AG09319 (cell line): ENCODE measurements at places on chromosomes 7 and 10.

DNA sequence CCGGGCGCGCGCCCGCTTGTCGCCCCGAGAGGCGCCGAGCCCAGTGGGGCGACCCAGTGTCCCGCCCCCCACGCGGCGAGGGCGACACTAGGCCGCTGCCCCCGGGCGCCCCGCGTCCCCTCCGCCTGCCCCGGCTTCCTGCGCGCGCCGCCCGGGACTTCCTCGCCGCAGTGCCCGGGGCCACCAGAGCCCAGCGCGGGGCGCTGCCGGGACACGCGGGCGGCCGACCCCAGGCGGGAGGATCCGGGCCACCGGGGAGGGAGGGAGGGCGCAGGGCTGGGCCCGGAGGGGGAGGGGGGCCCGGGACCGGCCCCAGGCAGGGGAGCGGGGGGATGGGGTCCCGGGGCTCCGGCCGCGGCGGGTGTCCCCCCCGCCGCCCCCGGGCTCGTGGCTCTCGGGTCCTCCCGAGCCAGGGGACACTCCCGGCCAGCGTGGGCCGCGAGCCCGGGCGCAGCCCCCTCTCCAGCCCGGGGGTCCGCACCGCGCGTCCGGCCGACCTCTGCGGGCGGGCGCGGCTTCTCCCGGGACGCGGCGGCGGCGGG lies 435 bp upstream of the PWWP2B start:
- DNase-seq = no peak

DNA sequence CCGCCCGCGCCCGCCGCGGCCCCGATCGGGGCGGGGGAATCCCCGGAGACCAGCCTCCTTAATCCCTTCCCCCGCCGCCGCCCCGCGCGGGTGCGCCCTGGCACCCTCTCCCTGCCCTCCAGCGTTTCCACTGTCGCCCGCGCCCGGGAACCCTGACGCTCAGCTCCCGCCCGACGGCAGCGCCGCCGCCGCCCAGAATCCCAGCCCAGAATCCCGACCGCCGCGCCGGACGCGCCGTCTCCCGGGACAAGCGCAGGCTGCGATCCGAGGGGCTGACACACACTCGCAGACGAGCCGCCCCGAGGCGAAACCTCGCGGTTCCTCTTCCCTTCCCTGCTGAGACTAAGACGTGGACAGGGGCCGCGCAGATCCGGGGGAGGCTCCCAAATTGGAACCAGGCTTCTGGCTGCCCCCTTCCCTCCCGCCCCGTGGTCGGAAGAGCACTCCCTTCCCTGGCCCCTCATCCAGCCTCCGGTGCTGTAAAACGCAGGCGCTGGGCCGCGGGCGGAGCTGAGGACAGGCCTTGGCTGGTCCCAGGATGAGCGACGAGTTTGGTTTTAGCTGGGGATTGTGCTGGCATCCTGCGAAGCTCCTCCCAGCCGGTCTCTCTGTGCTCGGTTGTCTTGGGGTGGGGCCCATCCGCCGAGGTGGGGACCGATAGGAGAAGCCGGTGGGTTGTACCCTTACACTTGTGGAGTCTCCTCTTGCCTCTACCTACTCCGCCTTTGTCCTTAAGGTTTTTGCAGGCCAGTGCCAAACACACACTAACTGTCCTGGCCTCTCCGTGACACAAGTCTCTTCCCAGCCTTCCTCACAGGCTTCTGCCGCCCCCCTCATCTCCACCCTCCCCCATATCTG lies 1.1 kb downstream of the MARVELD1 start:
- peak; percentile 61 for DNase-seq

GRCh38 chr7:137695942-137696341 lies 150.8 kb downstream of the DGKI start:
- no peak for DNase-seq

DNA sequence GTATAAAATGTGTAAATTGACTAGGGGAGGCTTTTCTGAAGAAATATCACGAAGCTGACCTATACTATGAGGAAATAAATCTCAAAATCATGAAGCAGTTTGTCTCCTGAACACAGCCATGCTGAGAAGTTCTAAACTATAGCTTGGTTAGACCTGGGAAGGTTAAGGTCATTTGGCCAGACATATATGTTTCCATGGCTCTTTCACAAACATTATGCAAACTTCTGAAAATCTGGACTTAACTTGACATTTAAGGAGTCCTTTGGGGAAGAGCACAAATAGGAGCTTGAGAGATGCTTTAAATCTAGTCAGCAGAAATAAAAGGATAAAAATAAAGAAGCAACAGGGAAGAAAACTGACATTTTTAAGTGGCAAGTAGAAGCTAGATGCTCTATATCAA lies 115.9 kb upstream of the MEOX2 start:
- no peak for DNase-seq

- no peak for DNase-seq
These were observed 164.2 kb downstream of the DGKI start for GRCh38 chr7:137682596-137682995.

DNA sequence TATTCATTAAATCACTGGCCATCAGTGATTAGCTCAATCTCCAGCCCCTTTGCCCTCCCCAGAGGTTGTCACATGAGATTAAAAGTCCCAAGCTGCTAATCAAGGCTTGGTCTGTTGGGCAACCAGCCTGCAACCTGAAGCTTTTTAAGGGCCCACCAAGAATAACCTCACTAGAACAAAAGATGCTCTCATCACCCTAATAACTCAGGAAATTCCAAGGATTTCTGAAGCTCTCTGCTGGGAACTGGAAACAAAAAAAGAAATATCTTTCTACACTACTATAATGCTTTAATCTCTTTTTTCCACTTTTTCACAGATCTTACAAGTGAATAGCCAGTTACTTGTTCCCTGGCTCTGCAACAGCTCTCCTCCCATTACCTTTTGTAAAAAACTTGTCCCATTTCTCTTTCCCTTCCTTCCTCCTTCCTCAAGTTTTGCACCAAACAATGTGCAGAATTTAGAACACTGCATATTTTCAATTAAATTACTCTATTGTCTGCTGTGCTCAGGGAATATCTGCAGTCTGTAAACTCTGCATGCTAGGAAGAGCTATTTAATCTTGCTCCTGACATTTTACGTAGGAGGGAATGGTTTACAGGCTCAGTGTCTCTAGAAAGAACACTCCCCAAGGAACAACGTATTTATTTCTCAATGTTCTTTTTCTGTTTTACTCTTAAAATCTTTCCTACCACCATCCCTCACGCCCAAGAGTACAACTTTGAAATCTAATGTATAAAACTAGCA lies 169.1 kb downstream of the IMMP2L start:
- DNase-seq = no peak

DNA sequence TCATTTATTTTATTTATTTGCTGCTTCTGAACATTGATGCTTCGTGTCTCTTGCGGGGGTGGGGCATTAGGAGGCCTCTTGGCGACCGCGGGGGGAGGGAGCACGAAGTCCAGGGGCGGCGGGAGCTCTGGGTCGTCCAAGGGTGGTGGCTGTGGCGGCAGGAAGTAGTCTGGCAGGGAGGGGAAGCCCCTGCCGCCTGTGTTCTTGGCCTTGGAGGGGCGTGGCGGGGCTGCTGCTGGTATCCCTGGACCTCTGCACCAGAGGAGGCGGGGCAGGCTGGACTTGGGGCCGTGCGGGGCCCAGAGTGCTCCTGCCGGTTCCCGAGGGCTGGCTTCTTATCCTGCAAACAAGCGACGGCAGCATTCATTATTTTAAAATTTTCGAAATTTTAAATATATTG lies 70.5 kb upstream of the ABI1 start:
- DNase-seq = no peak

DNA sequence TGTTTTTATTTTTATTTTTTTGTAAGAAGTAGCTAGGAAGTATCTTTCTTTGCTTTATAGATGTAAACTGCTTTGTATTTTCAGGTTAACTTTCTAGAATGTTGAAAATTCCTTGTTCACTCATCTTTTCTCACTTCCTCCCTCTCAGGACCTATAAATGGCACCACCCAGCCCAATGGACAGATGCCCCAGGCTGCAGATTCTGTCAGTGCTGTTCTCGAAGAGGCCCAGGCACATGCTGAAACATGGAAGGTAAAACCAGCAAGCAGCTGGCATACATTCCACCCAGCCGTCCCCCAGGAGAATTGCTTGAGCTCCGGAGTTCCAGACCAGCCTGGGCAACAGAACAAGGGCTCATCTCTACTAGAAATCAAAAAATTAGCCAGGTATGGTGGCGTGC lies 47.1 kb upstream of the PDSS1 start:
- DNase-seq = no peak

DNA sequence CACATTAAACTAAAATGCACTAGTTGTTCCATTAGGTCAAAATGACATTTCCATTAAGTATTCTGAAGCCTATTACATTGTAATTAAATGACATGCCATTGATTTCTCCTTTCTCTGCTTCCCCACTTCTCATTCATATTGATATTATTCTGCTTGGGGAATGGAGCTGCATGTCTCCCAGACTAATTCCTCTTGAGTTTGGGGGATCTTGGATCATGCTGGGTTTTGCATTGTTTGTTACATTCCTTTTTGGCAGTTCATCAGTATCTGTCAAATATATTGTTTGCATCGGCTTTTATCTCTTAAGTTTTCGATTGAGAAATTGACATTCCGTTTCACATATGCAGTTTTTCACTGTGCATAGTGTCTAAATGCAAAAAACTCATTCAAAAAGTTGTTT lies 65.1 kb upstream of the CYP26C1 start:
- no peak for DNase-seq

DNA sequence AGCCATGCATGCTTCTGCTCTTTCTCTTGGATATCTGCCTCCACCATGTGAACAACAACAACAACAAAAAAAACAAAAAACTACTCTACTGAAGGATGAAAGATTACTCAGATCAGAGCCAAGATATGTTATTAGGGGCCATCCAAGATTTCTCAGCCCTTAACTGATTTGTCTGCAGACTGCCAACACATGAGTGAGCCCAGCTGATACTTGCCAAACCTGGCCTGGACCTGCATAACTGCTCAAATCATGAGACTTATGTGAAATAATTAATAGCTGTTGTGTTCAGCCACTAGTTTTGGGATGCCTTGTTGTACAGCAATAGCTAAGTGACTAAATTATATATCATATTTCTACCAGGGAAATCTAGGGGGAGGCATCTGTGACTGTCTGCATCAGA lies 334.5 kb upstream of the SORCS1 start:
- no peak for DNase-seq

- no peak for DNase-seq
These were observed 70.3 kb upstream of the AGK start for GRCh38 chr7:141480953-141481352.

DNA sequence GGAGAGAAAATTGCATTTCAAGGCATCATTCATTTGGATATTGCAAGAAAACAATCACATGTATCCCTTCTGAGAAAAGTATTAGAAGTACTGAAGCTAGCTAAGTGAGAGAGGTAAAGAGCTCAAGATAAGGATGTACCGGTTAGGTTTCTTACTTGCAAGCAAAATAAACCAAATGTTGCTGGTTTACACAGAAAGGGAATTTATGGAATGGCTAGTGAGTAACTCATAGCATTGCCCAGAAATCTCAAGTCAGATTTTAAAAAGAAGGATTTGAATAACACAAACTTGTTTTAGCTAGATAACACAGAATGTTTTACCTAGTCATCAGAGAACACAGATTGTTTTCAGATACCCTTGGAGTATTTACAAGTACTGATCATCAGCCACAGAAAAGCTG lies 30.6 kb downstream of the KLHL7 start:
- no peak for DNase-seq

GRCh38 chr7:76086070-76086469 lies 38.2 kb downstream of the MDH2 start:
- DNase-seq = no peak

- no peak for DNase-seq
These were observed 10.2 kb downstream of the TUBGCP2 start for GRCh38 chr10:133298466-133298865.

GRCh38 chr10:12235796-12236195 lies 39.8 kb downstream of the CDC123 start:
- DNase-seq = no peak

DNA sequence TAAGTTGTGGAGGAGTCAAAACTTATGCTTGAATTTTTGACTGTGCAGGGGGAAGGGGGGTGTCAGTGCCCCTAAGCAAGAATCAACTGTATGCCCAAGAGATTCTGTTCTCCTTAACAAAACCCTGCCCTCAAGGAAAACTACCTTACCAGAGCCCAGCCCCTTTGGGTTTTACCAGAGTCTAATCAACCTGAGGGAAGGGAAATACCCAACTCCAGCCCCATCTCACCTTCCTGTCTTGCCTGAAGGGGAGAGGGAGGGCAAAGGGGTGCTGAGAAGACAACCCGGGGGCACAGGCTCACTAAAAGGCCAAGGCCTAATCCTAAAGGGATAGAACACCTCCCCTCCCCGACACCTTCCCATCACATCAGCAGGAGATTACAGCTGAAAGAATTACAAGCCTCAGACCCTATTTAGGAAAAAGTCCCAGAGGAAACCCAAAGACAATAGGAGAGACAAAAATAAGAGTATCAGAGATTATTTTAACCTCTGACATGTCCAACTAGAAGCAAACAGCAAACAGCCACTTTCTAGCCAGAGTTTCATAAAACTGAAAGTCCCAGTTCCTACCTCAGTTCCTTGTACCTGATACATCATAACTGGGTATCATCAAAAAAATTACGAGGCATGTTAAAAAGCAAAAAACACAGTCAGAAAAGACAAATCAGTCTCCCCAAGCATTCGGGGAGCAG lies 26.8 kb upstream of the C7orf33 start:
- no peak for DNase-seq

DNA sequence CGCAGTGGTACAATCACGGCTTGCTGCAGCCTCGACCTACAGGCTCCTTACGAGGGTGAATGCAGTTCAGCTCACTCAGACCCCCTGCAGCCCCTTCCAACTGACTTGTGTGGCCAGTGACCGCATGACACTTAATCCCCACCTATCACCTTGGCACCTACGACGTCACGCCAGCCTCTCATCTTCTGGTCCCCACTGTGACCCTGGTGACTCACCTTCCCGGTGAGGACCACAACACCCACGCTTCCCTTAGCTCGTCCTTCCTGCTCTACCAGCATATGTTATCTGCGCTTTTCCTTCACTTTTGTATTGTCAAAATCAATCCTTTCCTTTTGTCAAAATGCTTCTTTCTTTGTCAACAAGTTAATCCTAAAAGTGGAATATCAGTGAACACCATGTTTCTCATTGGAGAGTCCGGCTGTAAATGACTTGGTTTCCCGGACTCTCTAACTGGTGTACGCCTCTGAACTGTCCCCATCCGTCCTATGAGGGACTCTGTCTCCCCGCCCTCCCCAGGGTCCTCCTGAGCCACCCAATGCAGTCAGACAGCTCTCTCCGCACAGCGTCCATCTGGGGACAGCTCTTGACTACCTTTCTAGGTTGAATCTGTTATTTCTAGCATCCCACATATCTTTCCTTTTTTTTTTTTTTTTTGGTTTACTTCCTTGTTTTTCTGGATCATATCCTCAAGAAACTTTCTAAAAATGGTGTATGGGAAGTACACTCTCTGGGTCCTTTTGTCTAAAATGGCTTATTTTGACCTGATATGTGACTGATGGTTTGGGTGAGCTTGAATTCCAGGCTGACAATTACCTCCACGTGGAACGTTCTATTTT lies 37.3 kb downstream of the CFAP46 start:
- DNase-seq = no peak

- DNase-seq = no peak
These were observed 18.2 kb upstream of the TARP start for GRCh38 chr7:38291650-38292049.

GRCh38 chr7:123367031-123367430 lies 167.3 kb upstream of the SLC13A1 start:
- DNase-seq = no peak
